ENCODE measurements at places on chromosomes 1 and 21.
A peak's percentile ranks its signal among the peaks of the same experiment; 100 is the strongest.

GRCh38 chr1:223682502-223682901 lies 17.0 kb upstream of the CAPN8 start:
- DNase-seq, result no peak

GRCh38 chr1:241475671-241476070 lies 43.9 kb downstream of the FH start:
- peak; percentile 15 for DNase-seq

DNA sequence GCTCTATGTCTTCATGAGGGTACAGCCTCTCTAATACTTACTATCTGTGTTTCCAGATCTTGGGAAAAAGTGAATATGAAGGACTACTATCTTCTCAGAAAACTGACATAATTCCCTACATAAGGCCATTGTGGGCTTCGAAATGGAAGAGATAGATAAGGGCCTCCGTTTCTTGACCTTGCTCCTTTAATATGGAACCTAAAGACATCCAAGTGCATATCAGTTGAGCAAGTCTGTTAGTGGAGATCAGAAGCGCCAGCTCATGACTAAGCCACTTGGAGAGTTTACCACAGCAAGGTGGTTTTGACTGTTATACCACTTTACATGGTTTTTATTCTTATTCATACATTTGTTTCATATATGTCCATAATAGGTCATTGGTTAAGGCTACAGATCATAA lies 35.3 kb upstream of the FCER1A start:
- DNase-seq, result no peak

GRCh38 chr1:154824179-154825000 lies 45.7 kb downstream of the KCNN3 start:
- DNase-seq, result no peak

DNA sequence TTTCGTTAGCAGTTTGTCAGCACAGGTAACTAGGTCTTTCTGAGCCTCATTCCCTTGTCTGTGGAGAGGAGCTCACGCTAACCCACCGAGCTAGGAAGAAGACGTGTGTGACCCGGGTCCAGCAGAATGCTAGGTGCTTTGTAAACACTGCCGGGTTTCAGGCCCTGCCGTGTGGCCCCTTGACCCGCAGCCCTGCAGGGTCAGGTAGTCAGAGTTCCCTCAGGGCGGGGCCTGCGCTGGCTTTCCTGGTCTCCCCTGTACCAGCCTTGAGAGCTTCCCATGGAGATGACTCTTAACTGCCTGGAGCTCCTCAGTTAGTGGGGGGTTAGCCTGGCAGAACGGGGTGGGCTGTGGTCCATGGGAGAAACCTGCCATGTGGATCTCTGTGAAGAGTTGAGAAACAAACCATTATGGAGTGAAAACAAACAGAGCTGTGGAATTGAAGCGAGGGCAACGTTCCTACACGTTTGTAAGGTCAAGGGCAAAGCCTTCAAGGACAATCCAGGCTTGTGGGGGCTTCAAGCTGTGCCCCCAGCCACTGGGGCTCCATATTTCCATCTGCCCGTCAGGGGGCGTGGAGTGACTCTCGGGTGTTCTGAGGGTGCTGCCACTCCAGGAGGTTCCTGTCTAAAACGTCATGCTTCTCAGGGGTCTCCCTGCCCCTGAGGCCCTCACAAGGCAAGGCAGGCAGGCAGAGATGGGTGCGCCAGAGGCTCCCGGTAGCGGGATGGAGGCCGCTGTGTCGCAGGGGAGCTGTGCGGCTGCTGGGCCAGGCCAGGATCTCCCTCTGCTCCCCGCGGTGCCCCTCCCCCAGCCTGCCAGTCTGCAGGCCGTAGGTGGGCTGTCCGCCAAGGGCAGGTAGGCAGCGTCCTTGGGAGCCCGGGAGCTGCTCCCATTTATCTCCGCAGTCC lies 23.8 kb downstream of the LHX4 start:
- no peak for DNase-seq

DNA sequence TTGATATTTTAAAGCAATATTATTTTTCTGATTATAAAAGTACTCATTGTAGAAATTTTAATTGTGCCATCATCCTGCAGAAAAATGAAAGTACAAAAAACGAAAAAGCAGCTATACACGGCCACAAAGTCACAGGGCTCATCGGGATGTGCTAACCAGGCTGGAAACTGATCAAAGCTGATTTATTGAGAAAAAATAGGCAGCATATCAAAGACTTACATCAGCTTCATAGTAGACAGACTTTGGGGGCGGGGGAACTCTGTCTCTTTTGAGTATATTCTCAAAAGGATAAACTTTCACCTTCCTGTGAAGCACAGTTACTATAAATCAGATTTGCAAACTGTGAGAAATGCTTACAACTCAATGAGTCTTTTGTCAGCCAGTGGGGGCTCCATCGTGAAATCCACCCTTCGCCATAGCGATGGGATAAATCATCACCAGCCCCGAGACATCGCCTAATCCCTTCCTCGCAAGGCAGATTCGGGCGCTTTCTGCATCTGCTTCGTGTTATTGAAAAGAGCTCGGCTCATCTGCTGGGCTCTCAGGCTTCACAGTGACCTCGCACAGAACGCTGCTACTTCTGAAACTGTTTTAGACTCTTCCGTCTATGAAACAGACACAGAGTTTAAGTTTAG lies 69.2 kb upstream of the ERG start:
- no peak for DNase-seq

DNA sequence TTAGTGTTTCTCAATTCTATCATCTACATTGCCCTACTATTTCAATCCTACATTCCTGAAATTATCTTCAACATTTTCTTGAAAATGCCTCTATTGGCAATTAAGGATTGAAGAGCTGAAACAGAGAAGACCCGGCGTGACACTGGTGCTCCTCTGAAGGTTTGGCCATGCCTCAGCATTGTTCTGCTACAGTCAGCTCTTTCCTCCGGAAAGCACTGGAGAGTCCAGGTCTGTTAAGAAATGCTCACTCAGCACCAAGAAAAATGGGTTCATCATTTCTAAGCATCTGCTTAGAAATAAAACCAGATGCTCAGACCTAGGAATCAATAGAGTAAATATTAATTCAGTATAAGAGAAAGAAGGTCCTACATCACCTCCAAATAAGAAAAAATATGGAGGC lies 58.8 kb downstream of the WARS2 start:
- DNase-seq, result no peak

GRCh38 chr1:156993426-156994147 lies 52.0 kb downstream of the ARHGEF11 start:
- no peak for DNase-seq

DNA sequence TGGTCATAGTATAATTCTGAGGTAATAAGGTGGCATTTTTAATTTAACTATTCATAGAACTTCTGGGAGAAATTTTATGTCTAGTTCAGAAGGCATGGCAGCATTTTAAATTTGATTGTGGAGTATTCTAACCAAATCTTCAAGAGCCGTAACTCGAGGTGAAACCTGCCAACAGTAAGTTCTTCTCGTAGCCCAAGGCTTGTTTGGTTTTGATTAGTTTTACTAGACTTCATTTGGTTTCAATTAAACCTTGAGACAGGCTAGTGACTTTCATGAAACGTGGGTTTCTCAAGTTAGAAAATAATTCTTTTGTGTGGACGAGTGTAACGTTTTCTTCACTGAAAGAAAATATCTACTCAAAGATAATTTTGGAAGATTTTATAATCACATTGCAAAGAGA lies 395.5 kb downstream of the USP25 start:
- no peak for DNase-seq

DNA sequence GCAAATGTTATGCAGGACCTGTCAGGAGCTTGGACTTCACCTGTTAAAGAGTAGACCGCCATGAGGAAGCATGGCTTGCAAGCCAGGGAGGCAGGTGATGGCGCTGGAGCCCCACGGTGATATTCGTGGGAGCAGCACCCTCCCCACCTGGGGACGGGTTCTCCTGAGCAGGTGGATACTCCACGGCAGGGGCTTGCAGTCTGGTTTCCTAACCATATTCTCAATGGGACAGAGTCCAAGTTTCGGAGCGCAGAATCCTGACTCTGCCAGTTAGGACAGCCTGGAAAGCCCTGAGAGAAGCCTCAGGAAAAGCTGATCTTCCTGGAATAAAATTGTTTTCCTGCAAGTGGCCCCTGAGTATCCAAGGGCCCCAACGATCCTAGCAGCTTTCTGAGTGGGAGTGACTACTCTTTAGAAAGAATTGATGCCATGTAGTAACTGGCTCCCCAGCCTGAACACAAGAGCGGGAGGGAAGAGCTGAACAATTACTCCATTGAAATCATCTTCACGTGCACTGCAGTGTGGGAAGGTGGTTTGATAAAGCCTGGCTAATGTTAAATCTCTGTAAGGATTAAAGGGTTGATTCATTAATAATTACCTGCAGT lies 146.3 kb upstream of the RAB4A start:
- no peak for DNase-seq

DNA sequence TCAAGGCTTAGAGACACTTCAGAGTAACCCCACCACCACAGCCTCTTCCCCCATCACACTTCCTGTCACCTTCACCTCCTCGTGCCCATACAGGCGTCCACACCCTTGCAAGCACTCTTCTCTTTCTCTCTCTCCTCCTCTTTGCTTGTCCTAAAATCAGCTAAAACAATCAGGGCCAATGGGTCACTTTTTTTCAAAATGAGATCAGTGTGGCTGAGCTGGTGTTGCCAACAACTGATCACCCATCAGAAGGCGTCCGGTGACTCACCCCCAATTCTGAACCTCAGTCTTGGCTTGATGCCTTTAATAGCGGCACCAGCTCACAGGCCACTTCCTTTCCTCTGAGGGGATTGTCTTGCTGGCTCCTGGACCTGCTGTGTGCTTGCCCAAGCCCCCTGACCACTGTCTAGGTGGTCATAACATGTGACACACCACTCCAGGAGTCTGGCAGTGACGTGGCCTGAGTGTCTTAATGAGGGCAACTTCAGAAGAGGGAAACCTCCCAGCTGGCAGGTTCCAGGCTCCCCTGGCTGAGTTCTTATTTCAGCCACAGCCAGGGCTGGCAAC lies 1.6 kb downstream of the DRAXIN start:
- peak; percentile 90 for DNase-seq

GRCh38 chr1:58290685-58291372 lies 255.7 kb downstream of the OMA1 start:
- DNase-seq, result no peak

DNA sequence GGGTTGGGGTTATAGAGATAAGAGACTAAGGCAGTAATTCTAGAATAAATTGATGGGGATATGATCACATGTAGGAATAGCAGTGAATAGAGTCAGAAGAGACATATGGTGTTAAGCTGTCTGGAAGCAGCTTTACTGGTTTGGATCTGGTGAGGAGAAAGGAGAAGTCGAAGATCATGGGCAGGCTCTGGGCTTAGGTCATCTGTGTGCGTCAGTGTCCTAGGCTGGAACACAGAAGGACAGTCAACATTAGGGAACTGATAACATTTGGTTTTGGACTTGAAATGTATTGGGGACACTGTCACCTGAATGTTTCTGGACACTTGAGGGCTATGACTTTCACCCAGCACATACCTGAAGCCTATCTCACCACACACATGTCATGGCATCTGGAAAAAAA lies 13.9 kb upstream of the GRIK1 start:
- DNase-seq, result no peak

DNA sequence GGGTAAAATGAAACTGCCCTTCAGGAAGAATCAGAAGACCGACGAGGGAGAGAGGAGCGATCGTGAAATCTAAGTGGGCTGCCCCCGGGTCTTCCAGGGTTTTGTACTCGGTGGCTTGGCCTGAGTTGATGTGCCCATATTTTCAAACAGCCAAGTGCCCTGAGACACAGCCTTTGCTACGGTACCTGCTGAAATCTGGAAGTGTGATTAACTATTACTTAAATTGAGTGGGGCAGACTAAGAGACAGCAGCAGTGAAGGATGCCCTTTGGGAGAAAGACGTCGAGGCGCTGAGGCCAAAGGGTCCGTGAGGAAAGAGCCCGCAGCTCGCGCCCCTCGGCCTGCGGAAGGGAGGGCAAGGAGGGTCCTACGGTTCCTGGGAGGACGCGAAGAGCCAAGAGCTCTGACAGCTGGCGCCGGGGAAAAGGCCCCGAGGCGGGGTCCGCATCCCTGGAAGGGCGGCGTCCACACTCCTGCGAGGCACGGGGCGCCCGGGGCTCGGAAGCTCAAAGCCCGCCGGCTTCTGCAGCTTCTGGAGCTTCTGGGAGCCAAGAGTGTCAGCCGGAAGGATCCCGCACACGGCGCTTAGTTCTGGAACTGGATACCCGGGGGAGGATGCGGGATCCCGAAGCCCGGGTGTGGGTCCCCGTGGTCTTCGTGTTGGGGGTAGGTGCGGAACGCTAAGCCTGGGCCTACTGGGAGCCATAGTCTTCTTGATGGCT lies 15.4 kb upstream of the RNU1-4 start:
- no peak for DNase-seq

DNA sequence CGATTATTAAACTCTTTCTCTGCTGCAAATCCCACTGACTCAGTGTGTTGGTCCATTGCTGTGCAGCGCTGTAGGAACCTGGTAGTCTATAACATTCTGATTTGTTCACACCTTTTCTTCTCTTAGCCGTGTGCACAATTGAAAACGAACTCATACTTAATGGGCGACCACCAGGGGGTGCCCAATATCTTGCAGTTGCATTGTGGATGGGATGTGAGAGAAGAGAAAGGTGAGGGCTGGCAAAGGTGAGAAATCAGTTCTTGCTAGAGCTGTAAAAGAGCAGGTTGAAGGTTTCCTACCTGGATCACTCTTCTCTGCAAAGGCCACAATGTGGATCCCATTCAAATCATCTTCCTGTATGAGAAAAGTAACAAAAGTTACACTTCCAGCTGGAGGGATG lies 51.0 kb downstream of the CASQ2 start:
- no peak for DNase-seq
